ENCODE measurements at places on chromosomes 12 and 14.

- DNase-seq = no peak
Measured at GRCh38 chr14:99579903-99580571, 24.0 kb downstream of the CCDC85C start.

- no peak for DNase-seq
Measured at GRCh38 chr12:52394836-52395405, 9.5 kb upstream of the KRT84 start.

- no peak for DNase-seq
Measured at GRCh38 chr12:44640427-44641190, 235.5 kb downstream of the NELL2 start.

GRCh38 chr12:119788786-119789185, 88.3 kb downstream of the CIT start:
- DNase-seq = no peak

DNA sequence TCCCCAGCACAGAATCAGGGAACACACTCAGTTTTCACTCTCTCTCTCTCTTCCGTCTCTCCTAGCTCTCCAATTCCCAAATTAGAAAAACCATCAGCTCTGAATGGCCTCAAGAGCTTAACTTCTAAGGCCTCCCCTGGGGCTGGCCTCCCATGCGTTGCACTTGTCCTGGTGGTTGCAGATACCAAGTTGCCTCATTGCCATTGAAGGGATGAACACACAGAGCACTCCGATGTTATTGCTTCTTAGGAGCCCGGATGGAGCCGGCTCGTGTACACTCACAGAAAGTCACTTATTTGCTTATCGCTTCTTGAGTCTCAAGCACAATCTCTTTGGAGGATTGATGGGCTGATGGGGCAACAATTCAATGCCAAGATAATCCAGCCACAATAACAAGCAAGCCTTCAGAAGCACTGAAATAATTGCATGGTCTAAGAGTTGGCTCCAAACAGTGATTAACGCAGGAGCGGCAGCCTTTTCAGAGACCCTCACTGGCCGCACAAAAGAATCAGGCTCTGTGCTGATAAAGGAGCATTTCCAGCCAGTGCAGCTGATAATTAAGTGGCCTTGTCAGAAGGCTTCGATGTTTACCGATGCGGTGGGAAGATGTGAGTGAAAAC, 175.8 kb upstream of the TMEM132C start:
- no peak for DNase-seq

DNA sequence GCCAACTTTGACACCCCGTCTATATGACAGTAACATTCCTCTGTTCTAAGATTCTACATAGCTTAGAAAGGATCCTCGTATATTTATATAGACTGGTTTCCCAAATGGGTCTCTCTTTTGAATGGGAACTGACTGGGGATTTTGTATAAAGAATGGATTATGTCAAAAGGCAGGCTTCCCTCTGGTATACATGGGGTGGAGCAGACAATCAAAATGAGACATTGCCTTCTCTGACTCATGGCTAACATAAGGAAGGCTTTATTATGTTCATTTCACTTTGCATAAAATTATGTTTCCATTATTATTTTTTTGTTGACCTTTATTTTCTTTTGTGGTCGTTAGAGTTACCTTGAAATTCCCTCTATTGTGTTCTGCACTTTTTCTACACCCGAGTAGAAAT, 211.1 kb downstream of the ALG10B start:
- no peak for DNase-seq

GRCh38 chr12:78371284-78371683, 493.3 kb upstream of the SYT1 start:
- no peak for DNase-seq

DNA sequence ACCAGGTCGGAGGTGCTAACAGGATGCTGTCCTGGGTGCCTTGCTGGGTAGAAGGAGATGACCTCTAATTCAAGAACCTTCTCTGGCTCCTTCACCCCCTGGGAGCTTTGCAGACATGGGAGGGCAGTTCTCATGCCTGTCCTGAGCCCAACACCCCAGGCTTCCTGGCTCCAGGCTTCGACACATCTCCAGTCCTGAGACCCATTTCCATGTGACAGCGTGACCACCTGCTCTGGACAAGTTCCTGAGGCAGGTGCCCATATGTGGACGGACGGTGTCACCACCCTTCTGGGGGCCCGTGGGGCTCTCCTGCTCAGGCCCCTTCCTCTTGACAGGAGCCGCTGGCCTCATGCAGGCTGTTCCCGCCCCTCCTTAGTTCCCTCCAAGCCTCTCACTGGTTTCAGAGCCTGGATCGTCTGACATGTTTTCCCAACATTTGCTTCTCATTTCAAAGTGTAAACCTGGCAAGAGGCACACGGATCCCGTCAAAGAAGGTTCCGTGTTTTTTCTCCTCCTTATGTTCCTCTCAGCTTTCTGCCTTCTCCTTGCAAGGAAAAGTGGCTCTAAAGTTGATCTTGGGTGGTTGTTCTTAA, 291.9 kb upstream of the RTL1 start:
- DNase-seq = no peak

DNA sequence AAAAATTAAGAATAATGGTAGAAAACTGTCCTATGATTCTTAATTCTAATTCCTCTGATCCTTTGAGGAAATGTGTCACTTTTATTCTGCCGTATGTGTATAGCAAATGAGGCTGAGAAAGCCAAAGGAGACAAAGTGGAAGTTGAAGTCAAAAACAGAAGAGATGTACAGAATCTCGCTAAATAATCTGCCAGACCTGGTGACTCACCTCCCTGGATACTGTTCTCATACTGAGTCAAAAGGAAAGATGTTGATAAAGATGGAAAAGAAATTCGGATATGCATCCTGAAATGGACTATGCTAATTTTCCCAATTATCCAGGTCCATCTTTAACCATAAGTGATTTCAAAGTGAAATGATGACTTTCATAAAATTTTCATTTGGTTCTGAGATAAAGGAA, 92.5 kb downstream of the DUSP6 start:
- DNase-seq = no peak

- no peak for DNase-seq
Measured at GRCh38 chr14:51419685-51420084, 179.6 kb downstream of the TMX1 start.

- DNase-seq = no peak
Measured at GRCh38 chr14:104953097-104953496, 25.1 kb downstream of the AHNAK2 start.

DNA sequence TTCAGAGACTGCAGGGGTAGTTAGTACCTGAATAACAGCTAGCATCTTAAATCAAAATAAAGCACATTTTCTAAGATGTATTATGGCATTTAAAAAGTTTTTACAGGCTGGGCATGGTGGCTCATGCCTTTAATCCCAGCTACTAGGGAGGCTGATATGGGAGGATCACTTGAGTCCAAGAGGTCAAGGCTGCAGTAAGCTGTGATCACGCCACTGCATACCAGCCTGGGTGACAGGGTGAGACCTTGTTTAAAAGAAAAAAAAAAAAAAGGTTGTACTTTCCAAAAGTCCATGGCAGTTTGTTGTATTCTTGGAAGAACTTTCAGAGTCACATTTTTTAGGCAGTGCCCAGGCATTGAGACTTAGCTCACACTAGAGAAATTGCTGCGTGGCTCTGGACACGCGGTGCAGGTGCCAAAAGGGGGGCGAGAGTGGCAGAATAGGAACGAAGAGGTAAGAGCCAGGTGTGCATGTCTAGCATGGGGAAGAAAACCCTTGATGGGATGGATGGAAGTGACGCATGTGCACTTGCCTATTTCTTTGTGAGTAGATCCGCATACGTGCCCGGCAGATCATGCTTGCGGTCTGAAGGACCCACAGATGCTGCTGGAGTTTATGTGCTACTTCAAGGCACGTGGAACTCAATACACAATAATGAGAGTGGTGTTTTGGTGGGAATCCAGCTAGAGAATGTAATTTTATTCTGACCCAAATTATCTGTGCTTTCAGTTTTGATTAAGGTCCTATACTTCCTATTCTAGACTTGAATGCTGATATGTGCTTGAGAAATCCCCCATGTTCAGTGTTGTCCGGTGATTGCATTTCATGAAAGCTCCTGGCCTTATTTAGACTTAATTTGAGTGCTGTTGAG, 11.9 kb downstream of the ANKRD13A start:
- no peak for DNase-seq

- DNase-seq = no peak
Measured at GRCh38 chr12:50589650-50590435, 85.1 kb downstream of the DIP2B start.

GRCh38 chr14:71988939-71989338, 56.7 kb downstream of the RGS6 start:
- DNase-seq = no peak

GRCh38 chr14:31877255-31877798, 199.8 kb upstream of the ARHGAP5 start:
- no peak for DNase-seq

DNA sequence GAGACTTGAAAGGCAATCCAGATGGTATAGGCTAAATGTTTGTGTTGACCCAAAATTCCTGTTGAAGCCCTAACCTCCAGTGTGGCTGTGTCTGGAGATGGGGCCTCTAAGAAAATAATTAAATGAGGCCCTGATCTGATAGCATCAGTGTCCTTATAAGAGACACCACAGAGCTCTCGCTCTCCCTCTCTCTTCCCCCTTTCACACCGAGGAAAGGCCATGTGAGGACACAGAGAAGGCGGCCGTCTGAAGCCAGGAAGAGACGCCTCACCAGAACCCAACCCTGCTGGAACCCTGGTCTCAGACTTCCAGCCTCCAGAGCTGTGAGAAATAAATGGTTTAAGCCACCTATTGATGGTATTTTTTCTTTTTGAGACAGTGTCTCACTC, 87.5 kb downstream of the SCARB1 start:
- no peak for DNase-seq

- DNase-seq = no peak
Measured at GRCh38 chr12:3595721-3596120, 104.7 kb downstream of the PRMT8 start.

DNA sequence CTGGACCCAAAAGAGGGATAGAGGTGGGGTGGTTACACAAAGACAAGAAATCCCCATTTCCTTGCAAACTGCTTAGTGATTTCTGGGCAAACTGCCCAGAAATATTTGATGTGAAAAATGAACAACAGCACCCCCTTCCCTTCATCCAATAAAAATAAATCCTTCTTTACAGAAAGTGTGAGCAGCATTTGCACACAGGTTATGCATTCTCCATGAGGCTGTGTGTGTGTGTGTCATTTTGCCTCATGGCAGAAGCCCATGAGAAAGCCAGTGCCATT, 17.2 kb upstream of the NRXN3 start:
- DNase-seq = no peak

- DNase-seq = no peak
Measured at GRCh38 chr12:109559200-109559505, 14.2 kb downstream of the MMAB start.

GRCh38 chr14:76762411-76763095, 1.3 kb downstream of the VASH1 start:
- no peak for DNase-seq

DNA sequence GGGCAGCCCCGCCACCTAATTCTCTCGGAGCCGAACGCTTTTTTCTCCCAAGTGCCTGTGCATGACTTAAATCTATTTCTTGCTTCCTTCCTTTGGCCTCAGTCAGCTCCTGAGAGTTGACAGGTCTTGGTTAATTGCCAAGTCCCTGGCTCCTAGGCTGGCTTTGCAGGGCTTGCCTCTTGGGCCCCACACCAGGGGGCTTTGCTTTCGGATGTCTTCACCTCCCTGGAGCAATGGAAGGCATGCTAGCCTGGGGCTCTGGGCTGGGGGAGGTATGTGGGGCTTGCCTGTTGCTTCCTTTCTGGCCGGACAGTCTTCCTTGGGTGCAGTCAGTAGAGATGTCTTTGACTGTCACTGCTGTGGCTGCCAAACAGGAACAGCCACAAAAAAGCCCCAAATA, 2.2 kb upstream of the KRT80 start:
- no peak for DNase-seq

- DNase-seq = no peak
Measured at GRCh38 chr14:105152794-105153241, 15.8 kb downstream of the JAG2 start.

GRCh38 chr12:58787021-58787760, 133.1 kb downstream of the LRIG3 start:
- no peak for DNase-seq

GRCh38 chr12:50351120-50352043, 45.0 kb downstream of the FAM186A start:
- no peak for DNase-seq

Measured in stimulated activated CD4-positive, alpha-beta T cell treated with anti-CD3 and anti-CD28 coated beads, Interleukin-1b, Interleukin-23, amount 100 ng/mL, for 1 hour (primary cell).